H1 (cell line): ENCODE measurements at places on chromosomes 2 and 18.

DNA sequence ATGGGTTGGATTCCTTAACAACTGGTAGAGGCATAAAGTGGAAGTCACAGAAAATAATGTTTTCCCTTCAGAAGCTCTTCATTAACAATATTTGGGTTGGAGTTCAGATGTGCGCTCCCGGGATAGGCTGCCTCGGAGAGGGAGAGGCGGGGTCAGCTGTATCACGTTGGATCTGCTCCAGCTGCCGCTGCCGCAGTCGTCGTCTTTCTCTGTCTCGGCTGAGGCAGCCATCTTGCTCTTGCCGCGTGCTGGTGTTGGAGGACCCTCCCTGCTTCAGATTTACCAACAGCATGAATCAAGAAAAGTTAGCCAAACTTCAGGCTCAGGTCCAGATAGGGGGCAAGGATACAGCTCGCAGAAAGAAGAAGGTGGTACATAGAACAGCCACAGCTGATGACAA is 35.1 kb downstream of the TANC1 start:
- H3K4me3 ChIP-seq, result no peak overlapping the region
- H3K36me3 ChIP-seq, result no peaks in the 10 kb centered on the region
- H3K27me3 ChIP-seq, result no peaks in the 10 kb centered on the region
- no peak overlapping the region for H3K27ac ChIP-seq
- H3K4me1 ChIP-seq, result no peaks in the 10 kb centered on the region

- DNase-seq, result no peak
- H3K4me1 ChIP-seq, result peaks cover under 1% of the 10 kb centered on the region; the same call in 1 of the 2 replicates
- no peaks in the 10 kb centered on the region for H3K27me3 ChIP-seq
Observed at GRCh38 chr2:240525802-240526201, 32.0 kb downstream of the ANKMY1 start.

DNA sequence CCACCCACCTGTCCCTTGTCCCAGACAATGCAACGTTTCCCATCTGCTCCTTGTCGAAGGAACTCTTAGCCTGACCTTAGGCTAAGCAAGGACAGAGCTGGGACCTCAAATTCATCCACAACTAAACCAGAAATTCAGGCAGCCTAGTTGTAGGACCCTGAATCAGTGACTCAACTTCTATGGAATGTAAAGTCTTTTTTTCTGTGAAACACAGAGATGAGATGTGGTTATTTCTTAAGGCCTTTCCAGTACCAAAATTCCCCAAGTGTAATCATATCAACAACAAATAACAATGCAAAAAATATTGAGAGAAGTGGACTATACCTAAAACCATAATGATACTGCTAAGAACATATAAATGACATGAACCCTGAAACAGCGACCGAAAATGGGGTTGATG is 46.7 kb downstream of the EN1 start:
- no peaks in the 10 kb centered on the region for H3K27me3 ChIP-seq
- H3K4me1 ChIP-seq, result no peaks in the 10 kb centered on the region
- H3K4me3 ChIP-seq, result no peak overlapping the region
- no peak for DNase-seq
- no peak overlapping the region for H3K27ac ChIP-seq

DNA sequence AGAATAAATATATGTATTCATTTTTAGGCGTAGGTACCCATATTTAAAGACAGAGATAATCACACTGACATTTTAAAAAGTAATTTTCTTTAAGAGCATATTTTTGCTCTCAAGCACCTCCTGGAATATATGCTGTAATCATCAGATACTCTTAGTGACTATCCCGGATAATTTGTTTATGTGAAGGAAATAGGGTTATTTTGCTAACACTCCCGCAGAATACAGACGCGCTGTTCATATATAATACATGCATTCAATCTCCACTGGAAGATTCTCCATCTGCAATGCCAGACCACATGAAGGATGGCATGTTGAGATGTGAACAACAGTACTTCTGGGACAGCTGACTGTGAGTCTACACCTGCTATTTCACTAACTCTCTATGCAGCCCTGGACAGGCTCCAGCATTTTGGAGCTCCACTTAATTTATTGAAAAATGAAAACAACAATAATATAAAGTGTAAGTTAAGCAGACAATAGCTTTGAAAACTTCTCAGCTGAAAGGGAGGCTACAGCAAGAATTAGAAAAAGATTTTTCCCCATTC is 430.6 kb downstream of the TMX3 start:
- H3K4me1 ChIP-seq, result no peaks in the 10 kb centered on the region
- DNase-seq, result no peak
- H3K27me3 ChIP-seq, result no peaks in the 10 kb centered on the region
- H3K27ac ChIP-seq, result no peak overlapping the region
- no peak overlapping the region for H3K4me3 ChIP-seq

DNA sequence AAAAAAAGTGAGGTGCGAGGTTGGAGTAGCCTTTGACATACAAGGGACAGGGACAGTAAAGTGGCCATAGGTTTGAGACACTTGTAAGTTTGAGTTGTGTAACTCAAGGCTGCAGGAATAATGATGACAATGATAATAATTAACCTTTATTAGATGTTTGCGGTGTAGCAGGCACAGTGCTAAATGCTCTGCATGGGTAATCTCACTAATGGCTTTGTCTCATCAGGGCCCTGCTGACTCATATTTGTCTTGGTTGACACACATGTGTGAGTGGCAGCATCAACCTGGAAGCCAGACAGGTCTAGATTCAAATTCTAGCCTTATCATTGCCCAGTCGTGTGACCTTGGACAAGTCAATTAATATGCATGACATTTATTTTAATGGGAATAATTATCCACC is 126.2 kb downstream of the FSHR start:
- no peaks in the 10 kb centered on the region for H3K4me1 ChIP-seq
- no peaks in the 10 kb centered on the region for H3K36me3 ChIP-seq
- no peaks in the 10 kb centered on the region for H3K27me3 ChIP-seq
- H3K27ac ChIP-seq, result no peak overlapping the region
- H3K4me3 ChIP-seq, result no peak overlapping the region

DNA sequence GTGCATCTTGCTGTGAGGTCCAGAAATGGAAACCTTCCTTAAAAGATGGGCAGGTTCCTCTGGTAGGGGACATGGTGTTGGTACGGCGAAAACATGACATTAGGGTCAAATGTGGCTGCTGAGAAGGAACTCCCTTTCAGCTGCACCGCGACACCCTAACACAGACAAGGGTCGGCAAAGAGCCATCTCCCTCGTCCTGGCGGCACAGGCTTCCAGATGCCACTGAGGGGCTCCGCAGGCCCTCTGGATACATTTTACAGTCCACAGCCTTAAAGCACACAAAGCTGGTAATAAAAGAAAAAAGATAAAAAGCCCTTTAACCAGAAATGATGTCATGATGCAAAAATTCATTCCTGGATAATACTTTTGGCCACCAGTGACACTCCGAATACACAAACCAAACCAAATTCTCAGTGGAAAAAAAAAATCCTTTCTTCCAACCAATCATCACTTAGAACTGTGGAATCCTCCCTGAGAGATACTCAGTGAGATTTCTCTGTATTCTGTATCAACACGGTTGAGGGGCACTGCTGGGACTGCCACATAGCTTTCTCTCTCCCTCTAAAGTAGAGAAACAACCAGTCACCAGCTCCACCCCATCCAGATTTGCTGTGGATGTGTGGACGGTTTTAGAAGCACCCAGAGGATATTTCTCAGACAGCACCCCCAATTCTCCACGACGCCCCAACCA is 174.8 kb downstream of the HDAC4 start:
- no peaks in the 10 kb centered on the region for H3K36me3 ChIP-seq
- peaks cover 11% of the 10 kb centered on the region; the same call in 1 of the 2 replicates for H3K4me1 ChIP-seq
- no peaks in the 10 kb centered on the region for H3K27me3 ChIP-seq

DNA sequence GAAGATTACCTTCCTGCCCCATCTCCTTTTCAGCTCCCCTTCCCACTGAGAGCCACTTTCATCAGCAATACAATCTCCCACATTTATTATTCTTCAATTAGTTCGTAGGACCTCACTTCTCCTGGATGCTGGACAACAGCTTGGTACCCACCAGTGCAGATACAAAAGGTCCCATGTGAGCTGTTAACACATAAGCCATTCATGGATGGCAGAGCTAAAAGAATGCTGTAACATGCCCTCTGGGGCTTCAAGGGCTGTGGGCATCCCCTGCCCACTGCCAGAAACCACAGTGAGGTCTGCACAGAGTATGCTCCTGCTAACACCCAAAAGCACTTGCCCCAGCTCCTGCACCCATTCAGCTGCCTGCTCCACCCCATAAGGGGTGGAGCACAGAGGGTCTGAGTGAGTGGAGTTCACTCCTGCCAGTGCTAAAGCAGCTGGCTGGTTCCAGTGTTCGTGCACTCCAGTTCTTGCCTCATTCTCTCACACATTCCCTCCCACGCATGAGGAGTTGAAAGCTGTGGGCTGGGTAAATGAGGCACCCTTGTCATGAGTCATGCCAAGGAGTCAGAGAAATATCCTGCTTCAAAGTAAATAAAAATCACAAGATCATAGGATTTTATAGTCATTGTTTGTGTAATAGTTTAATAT is 305.9 kb upstream of the TMEFF2 start:
- H3K4me3 ChIP-seq, result no peak overlapping the region
- no peaks in the 10 kb centered on the region for H3K4me1 ChIP-seq
- DNase-seq, result no peak
- H3K27me3 ChIP-seq, result no peaks in the 10 kb centered on the region
- no peaks in the 10 kb centered on the region for H3K36me3 ChIP-seq

DNA sequence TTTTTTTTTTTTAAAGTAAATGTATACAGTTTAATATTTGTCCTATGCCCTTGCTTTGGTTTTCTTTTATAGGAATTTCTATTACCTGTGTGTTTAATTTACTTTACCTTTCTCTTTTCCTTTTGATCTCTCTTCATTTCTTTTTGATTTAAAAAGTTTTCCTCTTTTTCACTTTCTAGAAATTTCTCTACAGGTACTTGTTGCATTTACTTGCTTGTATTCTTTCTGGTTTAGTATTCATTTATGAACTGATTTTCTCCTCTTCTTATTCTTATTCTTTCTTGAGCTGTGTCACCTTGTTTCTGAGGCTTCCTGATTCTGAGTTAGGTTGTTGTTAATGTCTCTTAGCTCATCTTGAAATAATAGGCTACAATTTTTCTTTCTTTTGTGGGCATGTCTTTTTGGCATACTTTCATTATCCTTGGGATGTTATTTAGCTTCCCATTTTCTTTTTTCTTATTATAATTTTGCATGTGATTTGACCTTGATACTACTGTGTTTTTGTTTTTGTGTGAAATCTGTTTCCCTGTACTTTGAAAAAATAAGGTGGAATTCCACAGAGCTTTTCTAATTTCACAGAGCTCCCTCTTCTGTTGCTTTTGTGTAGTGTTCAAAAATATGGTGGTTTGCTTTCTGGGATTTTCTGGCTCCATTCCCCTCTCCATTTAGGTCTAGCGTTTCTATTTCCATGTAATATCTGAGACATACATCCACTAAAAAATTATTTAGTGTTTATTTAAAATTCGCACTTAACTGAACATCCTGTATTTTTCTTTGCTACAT is 25.5 kb upstream of the ALMS1 start:
- no peaks in the 10 kb centered on the region for H3K36me3 ChIP-seq
- no peak for DNase-seq
- no peak overlapping the region for H3K4me3 ChIP-seq
- H3K27ac ChIP-seq, result no peak overlapping the region
- H3K4me1 ChIP-seq, result no peaks in the 10 kb centered on the region

GRCh38 chr2:6442252-6442985 is 423.3 kb downstream of the CMPK2 start:
- H3K4me1 ChIP-seq, result no peaks in the 10 kb centered on the region
- DNase-seq, result no peak
- no peaks in the 10 kb centered on the region for H3K36me3 ChIP-seq
- H3K27me3 ChIP-seq, result no peaks in the 10 kb centered on the region

- peak overlapping the region; percentile 27; the same call in 1 of the 2 replicates for H3K4me3 ChIP-seq
- peaks cover 18% of the 10 kb centered on the region for H3K4me1 ChIP-seq
- H3K27ac ChIP-seq, result no peak overlapping the region
- DNase-seq, result no peak
- no peaks in the 10 kb centered on the region for H3K36me3 ChIP-seq
Observed at GRCh38 chr2:171788316-171788993, 101.2 kb downstream of the DYNC1I2 start.

DNA sequence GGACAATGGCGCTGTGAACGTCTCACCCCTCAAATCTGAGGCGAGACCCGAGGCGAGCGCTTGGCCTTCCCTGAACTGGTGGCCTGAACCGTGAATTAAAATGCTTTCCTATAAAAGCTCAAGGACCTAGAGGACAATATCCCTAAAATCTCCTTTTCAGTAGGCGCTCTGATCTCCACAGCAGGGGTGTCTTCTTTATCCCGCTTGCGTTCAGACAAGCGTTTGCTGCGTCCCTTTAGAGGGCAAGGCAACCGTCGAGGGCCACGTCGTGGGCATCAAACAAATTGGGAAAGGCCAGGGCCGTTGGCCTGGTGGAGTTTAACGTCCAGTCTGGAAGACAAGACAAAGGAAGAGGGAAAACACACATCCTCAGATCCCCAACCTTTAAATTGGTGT is 1.3 kb upstream of the RAX start:
- peak overlapping the region; percentile 69 for H3K4me3 ChIP-seq
- peaks cover 91% of the 10 kb centered on the region for H3K27me3 ChIP-seq
- no peaks in the 10 kb centered on the region; the same call in 1 of the 2 replicates for H3K36me3 ChIP-seq
- no peak for DNase-seq
- H3K4me1 ChIP-seq, result peaks cover 10% of the 10 kb centered on the region; the same call in 1 of the 2 replicates
- H3K27ac ChIP-seq, result no peak overlapping the region

- H3K27ac ChIP-seq, result no peak overlapping the region
- H3K4me3 ChIP-seq, result no peak overlapping the region
- H3K27me3 ChIP-seq, result no peaks in the 10 kb centered on the region
- H3K4me1 ChIP-seq, result no peaks in the 10 kb centered on the region
- DNase-seq, result no peak
Observed at GRCh38 chr18:47184419-47185050, 8.4 kb upstream of the IER3IP1 start.

GRCh38 chr2:130853391-130853790 is 16.7 kb downstream of the ARHGEF4 start:
- H3K4me1 ChIP-seq, result no peaks in the 10 kb centered on the region
- H3K4me3 ChIP-seq, result no peak overlapping the region
- no peaks in the 10 kb centered on the region for H3K27me3 ChIP-seq

GRCh38 chr2:222108957-222109585 is 189.7 kb downstream of the PAX3 start:
- H3K36me3 ChIP-seq, result no peaks in the 10 kb centered on the region
- no peak overlapping the region for H3K4me3 ChIP-seq
- no peaks in the 10 kb centered on the region for H3K27me3 ChIP-seq
- H3K27ac ChIP-seq, result no peak overlapping the region
- H3K4me1 ChIP-seq, result no peaks in the 10 kb centered on the region; the same call in 1 of the 2 replicates
- DNase-seq, result no peak
